Activated effector memory CD4-positive, alpha-beta T cell treated with anti-CD3 and anti-CD28 coated beads, Interleukin-2, amount 50 U/mL, for 16 hours (primary cell): ENCODE measurements at places on chromosomes 4 and X.

GRCh38 chr4:5889002-5889696 is 3.7 kb downstream of the CRMP1 start:
- DNase-seq: no peak

DNA sequence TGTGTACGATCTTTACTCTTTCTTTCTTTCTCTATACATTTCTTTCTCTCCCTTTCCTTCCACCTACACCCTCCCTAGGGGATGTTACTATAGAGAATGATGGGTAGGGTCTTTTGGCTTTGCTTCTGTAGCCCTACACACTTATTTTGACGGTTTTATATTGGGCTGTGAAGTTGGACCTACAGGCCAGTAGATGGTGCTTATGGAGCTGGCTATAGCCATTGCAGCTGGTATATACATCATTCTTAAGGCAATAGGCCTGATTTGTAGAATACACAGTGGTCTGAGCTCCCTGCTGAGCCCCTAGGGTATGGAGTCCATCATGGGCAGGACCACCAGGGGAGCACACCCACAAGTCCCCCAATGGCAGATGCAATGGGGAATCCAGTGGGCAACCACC is 1869.7 kb downstream of the STIM2 start:
- DNase-seq: no peak

DNA sequence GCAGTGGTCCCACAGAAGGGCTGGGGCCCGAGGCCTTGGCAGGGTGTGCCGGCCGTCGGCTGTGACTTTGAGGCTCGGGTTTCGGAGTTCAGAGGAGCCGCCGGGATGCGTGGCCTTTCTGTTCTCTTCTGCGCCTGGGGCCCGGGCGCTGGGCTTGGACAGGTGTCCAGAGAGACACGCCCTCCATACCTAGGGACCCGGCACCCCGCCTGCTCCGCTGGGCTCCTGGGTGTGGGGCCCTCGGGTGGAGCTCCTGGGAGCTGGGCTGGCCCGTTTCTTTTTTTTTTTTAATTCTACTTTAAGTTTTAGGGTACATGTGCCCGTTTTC is 11.3 kb downstream of the FGFRL1 start:
- no peak for DNase-seq

GRCh38 chrX:3627594-3627993 is 85.9 kb downstream of the PRKX start:
- DNase-seq: no peak

DNA sequence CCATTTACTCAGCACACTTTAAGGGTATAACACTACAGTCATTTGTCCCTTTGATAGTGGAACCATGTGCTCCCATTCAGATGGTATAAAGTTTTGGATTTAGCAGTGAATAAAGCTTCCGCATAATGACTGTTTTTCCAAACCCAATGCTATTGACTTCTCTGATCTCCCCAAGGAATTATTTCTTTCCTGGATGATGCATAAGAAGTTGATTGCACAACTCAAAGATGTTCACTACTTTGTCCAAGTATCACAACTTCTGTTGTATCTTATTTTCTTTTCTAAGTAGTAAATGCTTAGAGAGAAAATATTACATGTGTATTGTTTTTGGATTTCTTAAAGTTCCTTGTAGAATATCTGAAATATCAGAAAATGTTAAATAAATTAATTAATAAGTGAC is 300.2 kb downstream of the GPM6A start:
- no peak for DNase-seq

DNA sequence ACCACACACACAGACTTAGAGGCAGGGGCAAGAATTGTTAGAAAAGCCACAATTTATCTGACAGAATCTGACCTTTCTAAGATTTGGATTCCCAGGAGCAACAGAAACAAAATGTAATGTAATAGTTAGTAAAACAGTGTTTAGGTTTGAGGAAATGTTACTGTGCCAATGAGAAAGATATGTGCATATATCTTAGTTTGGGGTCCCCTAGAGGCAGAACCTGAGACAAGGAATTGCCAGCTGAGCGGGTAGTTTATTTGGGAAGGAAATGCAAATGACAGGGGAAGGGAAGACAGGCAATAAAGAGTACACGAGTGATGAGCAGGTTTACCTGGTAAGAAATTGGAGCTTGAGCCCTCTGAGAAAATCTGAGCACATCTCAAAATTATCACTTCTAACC is 31.3 kb upstream of the DDX53 start:
- no peak for DNase-seq

DNA sequence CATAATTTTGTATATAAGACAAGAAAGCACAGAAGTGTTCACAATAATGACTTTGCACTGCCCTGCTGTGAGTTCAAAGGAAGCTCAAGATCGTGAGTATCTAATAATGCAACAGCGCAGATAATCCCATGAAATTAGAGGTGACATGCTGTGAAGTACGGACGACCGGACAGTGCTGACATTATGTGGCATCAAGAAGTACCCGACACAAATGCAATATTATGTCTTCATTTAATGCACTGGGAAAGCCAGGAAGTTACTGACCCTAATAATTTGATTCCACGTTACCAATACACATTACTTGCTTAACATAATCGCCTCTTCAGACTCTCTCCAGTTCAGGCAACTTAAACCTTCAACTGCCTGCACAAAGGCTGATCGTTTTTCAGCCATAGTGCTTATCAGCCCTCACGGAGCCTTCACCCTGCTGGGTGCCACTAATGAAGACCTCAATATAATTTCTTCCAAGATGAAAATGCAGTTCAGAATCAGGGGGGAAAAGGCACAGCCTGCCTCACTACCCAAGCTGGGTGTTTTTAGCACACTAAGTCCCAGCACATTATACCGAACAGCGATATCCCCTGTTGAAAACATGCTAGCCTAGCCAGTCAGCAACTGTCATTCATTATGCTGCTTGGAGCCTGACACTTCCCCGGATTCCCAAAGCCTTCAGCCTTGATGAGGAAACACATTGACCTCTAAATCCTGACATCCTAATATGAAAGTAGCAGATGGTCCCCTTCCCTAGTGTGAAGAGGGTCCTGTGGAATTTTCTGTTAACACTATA is 56.1 kb downstream of the SLC7A11 start:
- no peak for DNase-seq

GRCh38 chr4:180953572-180953971 is 1289.6 kb upstream of the TENM3 start:
- DNase-seq: no peak

DNA sequence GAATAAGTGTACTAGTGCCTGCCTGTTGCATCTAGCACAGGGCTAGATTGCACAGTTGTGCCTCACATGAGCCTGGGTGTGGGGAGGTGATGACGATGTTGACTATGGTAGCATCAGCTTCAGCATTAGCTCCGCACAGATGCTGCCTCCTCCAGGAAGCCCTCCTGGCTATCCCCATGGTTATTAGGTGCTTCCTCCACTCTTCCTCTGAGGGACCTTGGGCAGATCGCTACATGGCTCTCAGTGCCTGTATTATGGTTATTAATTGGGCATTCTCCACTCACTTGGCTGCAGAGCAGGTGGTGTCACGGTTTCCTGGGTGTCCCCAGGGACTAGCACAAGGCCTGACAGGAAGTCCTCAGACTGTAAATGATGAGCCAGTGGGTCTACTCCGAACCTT is 325.6 kb downstream of the ARHGAP10 start:
- DNase-seq: no peak

GRCh38 chr4:90025248-90025647 is 101.9 kb upstream of the CCSER1 start:
- no peak for DNase-seq

DNA sequence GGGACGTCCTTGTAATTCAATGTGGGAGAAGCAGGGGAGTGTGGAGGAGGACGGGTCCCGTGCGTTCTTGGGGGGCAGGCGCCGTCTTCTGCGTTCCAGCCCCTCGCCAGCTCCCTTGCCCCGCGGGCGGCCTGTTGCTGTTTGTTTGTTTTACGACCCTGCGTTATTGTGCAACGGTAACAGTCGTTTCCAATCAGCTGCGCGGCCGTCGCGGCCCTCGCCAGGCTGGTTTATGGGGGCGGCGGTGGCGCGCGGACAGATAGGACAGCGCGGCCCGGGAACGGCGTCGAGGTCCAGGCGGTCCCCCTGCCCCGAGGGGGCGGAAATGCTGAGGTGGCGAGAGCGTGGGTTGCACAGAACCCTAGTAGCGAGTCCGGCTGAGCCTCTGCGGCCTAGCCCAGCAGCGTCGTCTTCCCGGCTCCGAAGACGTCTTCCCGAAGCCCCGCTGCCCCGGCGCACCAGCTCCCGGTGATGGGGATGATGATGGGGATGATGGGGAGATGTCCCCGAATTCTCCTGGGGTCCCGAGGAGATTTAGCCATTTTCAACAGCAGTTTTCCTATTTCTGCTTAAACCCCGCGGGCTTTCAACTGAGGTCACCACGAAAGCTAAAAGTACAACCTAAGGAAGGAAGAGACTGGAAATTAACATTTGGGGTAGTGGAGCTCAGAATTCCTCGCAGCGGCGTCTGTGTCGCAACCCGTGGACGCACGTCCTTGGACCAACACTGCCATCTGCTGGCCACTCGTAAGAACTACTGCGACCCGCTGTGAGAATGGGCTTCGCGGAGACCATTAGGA is 4.8 kb downstream of the PDGFRA start:
- DNase-seq: peak; percentile 88

DNA sequence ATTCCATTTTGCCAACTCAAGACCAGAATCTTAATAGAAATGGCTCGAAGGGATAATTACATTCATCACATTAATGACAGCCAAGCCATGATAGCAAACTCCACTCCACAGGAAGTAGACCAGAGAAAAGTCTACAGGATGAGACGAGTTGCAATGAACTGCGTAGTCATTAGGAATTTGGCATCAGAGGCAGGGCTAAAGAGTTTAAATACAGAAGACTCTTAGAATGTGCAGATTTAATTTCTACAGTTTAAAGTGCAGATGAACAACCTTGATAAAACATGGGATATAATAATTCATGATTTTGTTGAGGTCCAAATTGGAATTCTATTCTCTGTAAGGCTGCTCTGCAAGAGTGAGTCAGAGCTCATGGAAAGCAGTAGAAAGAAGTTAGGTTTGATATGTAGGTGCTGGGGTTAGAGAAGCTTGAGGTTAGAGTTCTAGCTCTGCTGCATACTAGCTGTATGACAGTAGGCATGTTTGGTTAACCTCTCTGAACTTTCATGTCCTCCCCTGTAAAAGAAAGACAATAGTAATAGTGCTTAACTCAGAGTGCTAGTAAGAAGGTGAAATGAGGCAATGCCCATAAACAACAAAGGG is 32.2 kb downstream of the LNX1 start:
- no peak for DNase-seq

DNA sequence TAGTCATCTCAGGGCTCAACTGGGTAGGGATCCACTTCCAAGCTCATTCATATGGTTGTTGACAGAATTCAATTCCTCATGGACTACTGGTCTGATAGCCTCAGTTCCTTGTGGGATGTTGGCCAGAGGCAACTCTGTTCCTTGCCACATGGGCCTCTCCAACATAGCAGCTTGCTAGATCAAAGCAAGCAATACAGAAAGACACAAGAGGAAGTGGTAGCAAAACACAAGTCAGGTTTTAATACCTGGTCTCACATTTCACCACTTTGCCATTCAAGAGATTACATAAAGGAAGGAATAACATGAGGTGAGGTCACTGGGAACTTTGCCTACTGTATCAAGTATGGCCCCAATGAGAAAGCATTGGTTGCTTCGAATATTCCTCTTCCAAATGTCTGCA is 79.2 kb downstream of the PRSS12 start:
- DNase-seq: no peak

DNA sequence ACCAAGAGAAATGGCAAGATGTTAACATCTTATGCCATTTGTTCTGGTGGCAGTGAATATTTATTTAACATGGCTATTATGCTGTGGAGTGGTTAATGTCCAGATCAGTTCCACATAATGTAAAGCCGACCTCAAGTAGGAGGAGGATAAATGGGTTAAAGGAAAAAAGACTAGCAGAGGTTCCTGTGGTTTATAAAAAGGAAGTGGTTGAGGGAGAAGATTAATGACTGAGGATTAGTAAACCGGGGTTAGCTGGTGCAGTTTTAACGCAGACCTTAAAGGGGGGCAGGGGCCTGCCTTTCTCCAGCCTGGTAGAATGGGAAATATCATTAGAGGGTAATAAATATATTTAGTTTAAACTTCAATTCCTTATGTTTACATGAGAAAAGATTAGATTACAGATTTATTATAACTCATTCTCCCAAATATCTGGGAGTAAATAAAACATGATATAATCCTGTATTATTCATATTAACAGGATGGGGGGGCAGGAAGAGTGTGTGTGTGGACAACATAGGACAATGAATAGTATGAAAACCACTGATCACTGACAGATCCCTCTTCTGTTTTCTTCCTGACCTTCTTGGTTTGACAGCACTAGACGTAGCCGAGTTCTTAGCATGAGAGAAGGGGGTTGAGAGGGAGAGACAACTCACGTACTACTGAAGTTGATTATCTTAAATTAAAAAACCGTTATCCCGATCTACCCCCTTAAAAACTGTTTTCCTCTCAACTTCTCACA is 124.1 kb upstream of the LIMCH1 start:
- no peak for DNase-seq

DNA sequence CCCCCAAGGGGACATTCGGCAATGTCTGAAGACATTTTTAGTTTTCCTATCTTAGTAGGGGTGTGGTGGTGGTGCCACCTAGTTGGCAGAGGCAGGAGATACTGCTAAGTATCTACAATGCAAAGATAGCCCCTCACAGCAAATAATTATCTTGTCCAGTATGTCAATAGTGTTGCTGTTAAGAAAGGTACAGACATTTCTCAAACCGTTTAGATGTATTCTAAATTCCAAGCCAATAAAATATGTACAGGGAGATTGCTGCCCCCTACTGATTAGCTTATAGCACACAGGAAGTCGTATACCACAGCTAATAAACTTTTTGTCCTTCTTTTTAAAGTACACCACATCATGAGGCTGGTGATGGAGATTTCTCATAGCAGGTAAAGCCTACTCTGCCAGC is 260.5 kb downstream of the TMA16 start:
- no peak for DNase-seq

GRCh38 chr4:110610620-110610939 is 12.3 kb downstream of the PITX2 start:
- no peak for DNase-seq

- no peak for DNase-seq
These were observed 15.8 kb upstream of the GRIA2 start for GRCh38 chr4:157204634-157205244.

DNA sequence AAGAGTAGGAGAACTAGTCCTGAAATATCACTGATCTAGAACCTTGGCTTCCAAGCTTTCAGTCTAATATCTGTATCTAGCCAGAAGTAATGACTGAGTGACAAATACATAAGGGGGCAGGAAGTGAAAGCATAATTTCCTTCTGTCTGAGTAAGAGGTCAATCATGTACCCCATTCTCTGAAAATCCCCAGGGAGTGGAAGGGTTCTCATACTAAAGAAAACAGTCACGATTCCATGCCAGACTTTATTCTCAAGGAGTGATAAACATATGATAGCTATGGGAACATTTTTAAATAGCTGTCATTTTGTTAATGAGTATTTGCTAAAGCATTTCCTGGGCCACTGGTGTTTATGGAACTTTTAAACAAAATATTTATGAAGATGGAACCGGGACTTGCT is 308.5 kb downstream of the ARHGAP24 start:
- DNase-seq: no peak

DNA sequence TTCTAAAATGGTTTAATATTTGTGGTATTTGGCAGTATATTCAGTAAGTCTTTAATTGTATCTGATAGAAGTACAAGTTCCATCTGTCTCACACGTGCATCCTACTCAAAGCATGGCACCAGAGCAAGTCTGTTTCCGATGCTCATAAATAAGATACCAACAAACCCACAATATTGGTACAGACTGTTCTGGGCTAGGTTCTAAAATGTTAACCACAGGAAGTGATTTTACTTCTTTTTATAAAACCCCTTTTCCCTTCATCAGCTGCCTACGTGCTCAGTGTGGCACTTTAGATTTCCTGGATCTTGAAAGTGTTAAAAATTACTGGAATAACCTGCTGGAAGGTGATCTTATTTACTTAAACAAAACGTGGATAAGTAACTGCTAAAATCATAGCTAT is 165.1 kb downstream of the CFAP299 start:
- DNase-seq: no peak
